Tongue (tissue), 3 donors: ENCODE measurements at places on chromosomes 11 and 22. TPM values are rescaled to one million over a fixed set of nuclear protein-coding genes. Genes with fewer than 3 reads are reported as not detected.

The MN1 gene
- 27.0 TPM for total RNA-seq

The CCDC90B gene
- total RNA-seq, result 75.6 TPM

The C22orf31 gene
- 0.62 TPM for total RNA-seq

The ESAM gene
- 24.0 TPM for total RNA-seq

The CUL5 gene
- 67.1 TPM for total RNA-seq

The OR4A16 gene
- not detected for total RNA-seq

The CCDC134 gene
- 16.5 TPM for total RNA-seq

The UBXN1 gene
- 90.2 TPM for total RNA-seq

The PGA4 gene
- 0.82 TPM for total RNA-seq

The APOL6 gene
- total RNA-seq, result 7.9 TPM

The TEX12 gene
- total RNA-seq, result 2.3 TPM

The TM7SF2 gene
- total RNA-seq, result 13.2 TPM

The ARHGAP20 gene
- total RNA-seq, result 5.5 TPM

The KLHL35 gene
- total RNA-seq, result 2.9 TPM

The IL18BP gene
- 4.8 TPM for total RNA-seq

The SCN3B gene
- total RNA-seq, result 18.5 TPM

The OR52I2 gene
- not detected for total RNA-seq

The ANO1 gene
- total RNA-seq, result 36.7 TPM

The NAALAD2 gene
- 8.5 TPM for total RNA-seq

The MPEG1 gene
- 7.5 TPM for total RNA-seq

The PNPLA3 gene
- 0.51 TPM for total RNA-seq

The MS4A15 gene
- total RNA-seq, result not detected

The ART5 gene
- 3.6 TPM for total RNA-seq

The PVALB gene
- 12.5 TPM for total RNA-seq

The AQP11 gene
- 1.4 TPM for total RNA-seq

The TEX54 gene
- total RNA-seq, result not detected

The SLC22A8 gene
- not detected for total RNA-seq

The FGF4 gene
- total RNA-seq, result not detected

The DBX1 gene
- 2.3 TPM for total RNA-seq

The RAPSN gene
- total RNA-seq, result 55.2 TPM
